ENCODE measurements at places on chromosomes 7 and 10. TPM values are rescaled to one million over a fixed set of nuclear protein-coding genes. Genes with fewer than 3 reads are reported as not detected.

EPO gene
- total RNA-seq: not detected

- no peaks in the 10 kb centered on the region for H3K4me1 ChIP-seq
- DNase-seq: no peak
- no peak overlapping the region for H3K27ac ChIP-seq
- no peaks in the 10 kb centered on the region for H3K36me3 ChIP-seq
- no peak overlapping the region for H3K4me3 ChIP-seq
Measured at GRCh38 chr10:96450529-96451207, 63.1 kb downstream of the TLL2 start.

GRCh38 chr7:108613147-108613948 lies 43.7 kb downstream of the DNAJB9 start:
- DNase-seq: no peak
- H3K4me3 ChIP-seq: no peak overlapping the region
- no peaks in the 10 kb centered on the region for H3K36me3 ChIP-seq
- no peaks in the 10 kb centered on the region for H3K4me1 ChIP-seq

DNA sequence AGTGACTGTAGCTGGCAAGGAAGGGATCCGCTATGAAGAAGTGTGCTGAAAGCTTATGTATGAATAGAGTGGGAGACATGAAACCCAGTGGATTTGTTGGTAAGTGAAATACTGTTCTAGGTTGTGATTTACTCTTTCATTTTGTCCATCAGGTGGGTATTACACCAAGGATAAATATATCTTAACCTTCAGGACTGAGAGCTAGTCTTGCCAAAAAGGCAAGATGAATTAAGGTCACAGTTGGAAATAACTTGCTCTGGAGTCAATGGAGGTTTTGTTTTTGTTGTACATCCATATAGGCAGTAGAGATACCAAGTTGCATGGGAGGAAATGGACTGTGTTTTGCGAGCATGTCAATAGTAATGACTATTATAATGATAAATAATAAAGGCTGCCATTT lies 190.6 kb downstream of the TMEM178B start:
- H3K4me1 ChIP-seq: peaks cover 7% of the 10 kb centered on the region
- no peak for DNase-seq
- no peak overlapping the region for H3K27ac ChIP-seq
- H3K27me3 ChIP-seq: peaks cover 8% of the 10 kb centered on the region
- H3K4me3 ChIP-seq: no peak overlapping the region

- H3K36me3 ChIP-seq: no peaks in the 10 kb centered on the region
- no peak overlapping the region for H3K27ac ChIP-seq
- no peaks in the 10 kb centered on the region for H3K27me3 ChIP-seq
- no peaks in the 10 kb centered on the region for H3K4me1 ChIP-seq
Measured at GRCh38 chr7:492714-493065, 27.0 kb downstream of the PDGFA start.

DYNC1I1 gene
- not detected for total RNA-seq

NKX1-2 gene
- not detected for total RNA-seq

Data from activated CD8-positive, alpha-beta T cell treated with anti-CD3 and anti-CD28 coated beads for 36 hours (primary cell).